ENCODE measurements at places on chromosomes 7 and 10.
A peak's percentile ranks its signal among the peaks of the same experiment; 100 is the strongest.

DNA sequence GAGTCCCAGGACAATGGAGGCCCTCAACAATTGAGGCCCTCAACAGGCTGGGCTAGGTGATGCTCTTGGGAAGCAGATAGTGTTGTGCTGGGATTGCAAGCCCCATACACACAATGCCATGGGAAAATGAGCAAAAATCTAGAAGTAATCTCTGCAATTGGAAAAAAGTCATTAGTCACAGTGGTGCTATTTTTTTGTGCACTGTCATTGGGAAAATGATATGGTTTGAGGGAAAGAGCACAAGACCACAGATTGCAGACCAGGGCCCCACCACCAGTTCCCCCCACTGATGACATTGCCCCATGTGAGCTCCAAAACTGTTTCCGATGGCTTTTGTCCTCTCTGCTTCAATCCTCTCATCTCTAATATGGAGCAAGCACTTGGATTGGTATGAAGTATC lies 1.9 kb downstream of the KCTD7 start:
- DNase-seq, result no peak

DNA sequence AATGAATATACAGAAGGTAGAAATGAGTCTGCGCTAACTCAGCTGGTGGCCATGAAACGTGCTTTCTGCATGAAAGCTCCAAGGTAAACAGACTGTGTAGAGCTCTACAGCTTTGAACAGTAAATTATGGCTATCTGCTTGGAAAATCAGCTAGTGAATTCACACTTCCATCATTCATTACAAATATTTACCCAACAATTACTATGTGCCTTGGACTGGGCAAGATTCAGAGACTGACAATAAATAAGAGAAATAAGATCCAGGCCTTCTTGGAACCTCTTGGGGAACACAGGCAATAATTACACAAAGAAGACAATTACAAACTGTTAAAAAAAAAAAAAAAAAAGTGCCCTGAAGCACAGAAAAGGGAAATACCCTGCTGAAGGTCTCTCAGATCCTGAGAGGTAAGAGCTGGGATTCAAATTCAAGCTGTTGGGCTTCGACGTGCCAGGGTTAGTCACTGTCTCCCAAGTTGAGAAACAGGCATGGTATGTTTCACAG lies 15.8 kb downstream of the TSPAN12 start:
- DNase-seq, result no peak

GRCh38 chr10:7388602-7389001 lies 22.2 kb downstream of the SFMBT2 start:
- DNase-seq, result no peak

DNA sequence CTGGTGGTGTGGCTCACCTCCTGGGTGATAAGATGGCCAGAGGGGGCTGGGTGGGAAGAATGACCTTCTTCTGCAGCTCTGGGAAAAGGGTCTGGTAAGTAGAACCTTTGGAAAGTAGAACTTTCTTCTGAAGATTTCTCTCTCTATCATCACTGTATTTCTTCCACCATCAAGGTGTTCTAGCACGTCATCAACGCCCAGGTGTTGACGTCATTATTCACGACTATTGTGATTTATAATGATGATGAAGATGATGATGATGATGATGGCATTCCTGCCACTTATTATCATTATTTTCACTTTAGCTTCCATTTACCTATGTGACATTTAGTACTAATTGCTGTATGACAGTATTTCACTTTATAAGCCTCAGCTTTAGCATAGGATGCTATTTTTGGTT lies 525.6 kb upstream of the ADARB2 start:
- no peak for DNase-seq

DNA sequence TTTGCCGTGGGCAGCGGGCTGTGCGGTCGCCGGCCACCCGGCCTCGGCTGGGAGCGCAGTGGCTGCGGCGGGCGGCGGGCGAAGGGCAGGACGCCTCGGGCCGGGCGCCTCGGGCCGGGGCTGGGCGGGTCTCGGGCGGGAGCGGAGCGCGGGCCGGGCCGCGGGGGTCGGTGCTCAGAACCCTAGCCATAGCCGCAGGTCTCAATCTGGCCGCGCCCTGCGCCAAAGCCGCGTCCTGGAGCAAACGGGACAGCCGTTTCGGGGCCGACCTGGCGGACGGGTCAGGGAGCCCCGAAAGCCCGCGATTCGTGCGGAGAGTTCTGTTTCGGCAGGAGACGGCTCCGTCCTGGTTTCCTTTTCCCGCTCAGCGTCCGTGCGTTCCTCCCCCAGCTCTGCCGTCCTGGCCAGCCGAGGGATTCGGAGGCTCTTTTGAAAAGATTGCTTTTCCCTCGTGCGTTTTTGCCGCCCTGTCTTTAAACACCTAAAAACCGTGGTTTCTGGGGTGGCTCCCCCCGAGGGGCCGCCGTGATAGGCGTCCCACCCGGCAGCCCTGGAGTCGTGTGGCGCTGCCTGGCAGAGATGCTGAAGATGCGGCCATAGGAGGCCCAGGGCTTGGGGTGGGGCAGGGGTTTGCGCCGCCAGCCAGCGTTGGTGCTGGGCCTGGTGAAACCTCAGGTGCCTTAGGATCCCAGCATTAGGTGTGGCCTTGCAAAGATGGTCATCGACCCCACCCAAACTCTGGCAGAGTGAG lies 727 bp downstream of the RET start:
- no peak for DNase-seq

- DNase-seq, result no peak
These were observed 24.0 kb upstream of the A1CF start for GRCh38 chr10:50909334-50910014.

DNA sequence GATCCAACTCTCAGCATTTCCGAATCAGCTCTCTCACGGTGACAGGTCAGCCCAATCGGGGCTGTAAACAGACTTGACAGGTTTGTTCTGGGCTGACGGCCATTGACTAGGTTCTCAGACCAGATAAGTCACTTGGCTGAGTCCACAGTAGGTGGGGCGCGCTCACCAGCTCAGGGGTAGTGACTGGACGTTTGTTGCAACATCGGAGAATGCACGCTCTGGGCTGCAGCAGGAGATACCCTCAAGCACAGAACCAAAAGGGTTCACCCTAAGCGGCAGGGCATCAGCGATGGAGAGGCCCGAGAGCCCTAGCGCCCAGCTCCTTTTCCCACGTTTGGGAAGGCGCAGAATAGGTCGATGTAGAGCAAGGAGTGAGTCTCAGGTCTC lies 1.8 kb downstream of the KLLN start:
- DNase-seq, result peak; percentile 72
